ENCODE measurements at places on chromosomes 1 and 21. TPM values are rescaled to one million over a fixed set of nuclear protein-coding genes. Genes with fewer than 3 reads are reported as not detected.

GRCh38 chr1:69121723-69122122, 446.0 kb upstream of the LRRC7 start:
- DNase-seq = no peak

- DNase-seq = no peak
Measured at GRCh38 chr1:160018900-160019299, 12.9 kb downstream of the PIGM start.

DNA sequence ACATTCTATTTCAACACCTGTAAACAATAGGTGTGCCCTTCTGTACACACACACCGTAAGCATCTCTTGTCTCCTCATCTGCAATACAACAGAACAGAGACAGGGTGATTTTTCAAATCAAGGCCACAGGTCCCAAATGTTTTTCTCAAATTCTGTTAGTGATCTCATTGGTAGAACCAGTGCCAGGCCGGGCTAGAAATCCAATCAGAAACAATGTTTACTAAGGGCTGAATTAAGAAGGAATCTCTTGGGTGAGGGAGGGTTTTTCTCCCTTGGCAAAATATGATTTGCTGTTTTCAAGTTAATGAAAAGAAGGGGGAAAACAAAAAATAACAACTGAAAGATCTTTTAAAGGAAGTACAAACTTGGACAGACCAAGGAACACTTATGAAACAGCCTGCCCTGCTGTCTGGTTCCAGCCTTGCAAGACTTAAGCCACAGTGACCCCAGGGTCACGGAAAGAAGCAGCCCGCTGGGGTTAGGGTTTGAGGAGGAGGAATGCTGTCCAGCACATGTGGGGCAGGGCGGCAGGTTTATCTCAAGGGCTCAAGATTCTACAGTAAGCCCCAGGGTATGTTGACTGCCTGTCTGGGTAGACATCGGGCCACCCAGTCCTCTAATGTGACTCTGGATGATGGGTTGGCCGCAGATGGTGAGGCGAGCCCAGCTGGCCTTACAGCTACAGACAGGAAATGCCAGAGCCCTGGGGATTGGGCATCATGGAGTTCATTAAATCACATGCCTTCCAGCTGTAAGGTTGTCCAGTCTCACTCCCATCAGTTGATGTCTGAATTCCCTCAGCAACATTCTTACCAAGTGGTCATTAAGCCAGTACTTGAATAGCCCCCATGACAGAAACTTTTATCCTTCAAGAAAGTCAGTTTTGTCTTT, 73.3 kb upstream of the SLC44A3 start:
- DNase-seq = no peak

DNA sequence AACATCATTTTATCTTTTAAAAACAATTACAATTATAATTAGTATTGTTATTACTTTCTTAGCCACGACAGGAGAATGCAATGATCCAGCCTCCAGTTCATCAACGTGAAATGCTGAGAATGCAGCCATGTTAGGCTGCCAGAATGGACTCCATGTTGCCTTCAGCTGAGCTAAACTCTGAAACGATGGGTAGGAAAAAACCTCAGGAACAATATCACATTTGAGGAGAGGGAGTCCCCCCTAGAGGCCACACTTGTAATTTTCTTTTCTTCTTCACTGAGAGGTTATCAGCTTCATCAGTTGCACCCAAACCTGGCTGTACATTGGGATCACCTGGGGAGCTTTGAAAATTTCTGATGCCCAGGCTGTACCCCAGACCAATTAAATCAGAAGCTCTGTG, 34.6 kb upstream of the DNAH14 start:
- DNase-seq = no peak

DNA sequence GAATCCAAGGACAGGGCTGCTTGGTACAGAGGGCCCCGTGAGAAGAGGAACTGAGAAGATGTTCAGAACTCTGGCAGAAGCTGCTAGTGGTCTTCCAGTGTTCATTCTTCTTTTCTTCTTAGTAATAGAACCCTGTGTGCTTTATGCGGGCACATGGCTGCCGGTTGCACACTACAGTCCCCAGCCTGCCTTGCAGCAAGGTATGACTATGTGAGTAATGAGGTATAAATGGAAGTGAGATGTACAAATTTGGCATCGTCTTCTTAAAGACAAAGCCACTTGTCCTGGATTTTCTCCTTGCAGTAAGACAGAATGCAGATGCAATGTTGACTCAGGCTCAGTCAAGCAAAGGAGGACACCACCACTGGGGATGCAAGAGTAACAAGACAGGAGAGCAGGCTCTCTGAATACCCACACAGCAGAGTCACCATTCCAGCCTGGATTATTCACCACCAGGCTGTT, 15.0 kb upstream of the ATP1B1 start:
- no peak for DNase-seq

DNA sequence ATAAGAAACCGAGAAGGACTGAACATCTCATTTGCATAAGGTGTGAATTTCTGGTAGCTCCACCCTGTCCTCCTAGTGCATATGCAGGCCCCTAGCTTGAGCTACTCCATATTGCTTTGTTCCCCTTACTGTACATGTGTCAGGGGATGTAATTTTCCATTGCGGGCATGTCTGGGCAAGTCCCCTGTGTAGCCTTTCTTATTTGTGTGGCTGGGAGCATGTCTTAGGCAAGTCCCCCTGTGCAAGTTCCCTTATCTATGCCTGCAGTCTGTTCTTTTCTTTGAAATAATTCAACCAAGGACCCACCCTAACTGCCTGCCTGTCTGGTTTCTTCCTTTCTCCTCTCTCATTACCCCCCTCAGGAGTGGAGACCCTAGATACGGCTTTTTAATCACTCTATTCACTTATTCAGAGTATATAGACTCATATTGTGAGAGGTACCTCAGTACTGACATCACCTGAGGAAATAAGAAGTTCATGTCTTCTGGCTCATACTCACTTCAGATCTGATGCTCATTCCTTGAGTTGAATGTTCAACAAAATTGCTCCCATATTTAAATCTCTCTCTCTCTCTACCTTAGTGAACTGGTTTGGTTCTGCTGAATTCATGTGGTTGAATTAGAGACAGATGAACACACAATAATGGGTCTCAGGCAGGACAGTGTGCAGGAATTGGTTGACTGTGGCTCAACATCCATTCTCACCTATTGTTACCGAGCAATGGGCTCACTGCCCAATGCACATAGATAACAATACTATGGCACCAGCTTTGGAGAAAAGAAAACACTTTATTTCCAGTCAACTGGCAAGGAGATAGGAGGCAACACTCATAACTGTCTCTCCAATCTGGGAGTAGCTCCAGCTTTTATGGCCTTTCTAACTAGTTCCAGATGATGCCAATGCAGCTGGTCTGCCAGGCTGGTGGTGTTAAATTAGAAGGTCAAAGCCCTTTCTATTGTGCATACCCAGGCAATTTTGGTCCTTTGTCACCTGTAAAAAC, 27.9 kb upstream of the NPL start:
- no peak for DNase-seq

GRCh38 chr1:33173091-33173490, 8.8 kb downstream of the TRIM62 start:
- no peak for DNase-seq

DNA sequence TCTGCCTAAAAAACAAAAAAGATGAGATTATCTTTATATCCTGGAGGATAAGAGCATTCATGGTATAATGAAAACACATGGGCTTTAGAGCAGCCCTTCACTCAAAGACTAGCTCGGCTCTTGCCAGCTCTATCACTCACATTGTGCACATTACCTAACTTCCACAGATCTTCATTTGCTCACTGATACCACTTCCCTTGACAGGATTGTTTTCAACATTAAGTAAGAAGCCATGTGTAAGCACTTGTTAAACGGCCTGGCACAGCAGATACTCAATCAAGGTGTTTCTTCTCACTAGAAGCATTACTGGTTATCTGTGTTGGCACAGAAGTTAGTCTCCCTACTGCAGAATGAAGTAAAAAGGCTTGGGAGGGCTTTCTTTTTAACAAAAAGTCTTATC, 18.7 kb downstream of the LPGAT1 start:
- DNase-seq = no peak

SLC44A3 gene
- polyA plus RNA-seq = 48.9 TPM

- DNase-seq = no peak
Measured at GRCh38 chr1:78222225-78222959, 176.6 kb downstream of the GIPC2 start.

CYP4A11 gene
- polyA plus RNA-seq = not detected

RCAN3 gene
- polyA plus RNA-seq = 10.5 TPM

DNA sequence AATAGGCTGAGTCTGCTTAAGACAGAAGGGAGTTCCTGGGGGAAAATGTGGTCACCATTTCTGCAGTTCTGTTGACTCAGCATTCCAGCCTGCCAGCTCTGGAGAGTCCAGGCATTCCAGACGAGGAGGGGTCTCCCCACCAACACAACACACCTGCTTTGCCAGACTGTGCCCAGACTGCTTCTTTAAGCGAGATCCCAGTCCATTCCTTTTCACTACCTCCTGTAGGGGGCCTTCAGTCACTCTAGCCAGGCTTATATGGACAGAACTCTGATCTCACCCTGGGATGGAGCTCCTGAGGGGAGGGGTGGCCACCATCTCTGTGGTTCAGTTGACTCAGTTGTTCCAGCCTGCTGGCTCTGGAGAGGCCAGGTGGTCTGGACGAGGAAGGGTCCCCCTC, 48.5 kb downstream of the UBE2U start:
- DNase-seq = no peak

GRCh38 chr1:60942291-60942690, 140.1 kb upstream of the NFIA start:
- DNase-seq = no peak

KIAA0040 gene
- polyA plus RNA-seq = 17.9 TPM

- no peak for DNase-seq
Measured at GRCh38 chr1:65449214-65449823, 28.9 kb downstream of the LEPR start.

DNA sequence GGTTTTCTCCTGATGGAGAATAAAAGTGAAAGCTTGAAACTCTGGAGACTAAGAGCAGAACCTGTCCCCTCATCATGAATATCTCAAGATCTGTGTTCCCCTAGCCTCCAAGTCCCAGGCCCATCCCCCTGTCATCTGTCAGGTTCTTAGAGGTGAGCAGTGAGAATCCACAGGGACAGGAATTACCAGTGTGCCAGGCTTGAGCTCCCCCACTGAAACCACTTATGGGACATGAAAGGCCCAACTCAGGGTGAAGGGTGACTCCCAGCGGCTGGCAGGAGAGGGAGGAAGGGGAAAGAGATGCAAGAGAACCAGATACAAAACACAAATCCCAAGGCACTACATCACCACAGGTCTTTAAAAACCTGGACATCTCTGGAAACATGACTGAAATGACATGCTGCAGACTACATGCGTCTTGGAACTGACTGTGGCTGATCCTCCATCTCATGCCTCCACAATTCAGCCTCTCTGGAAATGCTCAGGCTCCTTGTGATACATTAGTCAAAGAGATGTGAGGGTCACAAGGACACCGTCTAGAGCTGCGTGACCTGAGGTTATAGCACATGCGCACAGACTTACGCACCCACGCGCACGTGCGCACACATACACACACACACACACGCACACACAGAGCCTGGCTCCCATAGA, 6.8 kb upstream of the LY9 start:
- no peak for DNase-seq

DNA sequence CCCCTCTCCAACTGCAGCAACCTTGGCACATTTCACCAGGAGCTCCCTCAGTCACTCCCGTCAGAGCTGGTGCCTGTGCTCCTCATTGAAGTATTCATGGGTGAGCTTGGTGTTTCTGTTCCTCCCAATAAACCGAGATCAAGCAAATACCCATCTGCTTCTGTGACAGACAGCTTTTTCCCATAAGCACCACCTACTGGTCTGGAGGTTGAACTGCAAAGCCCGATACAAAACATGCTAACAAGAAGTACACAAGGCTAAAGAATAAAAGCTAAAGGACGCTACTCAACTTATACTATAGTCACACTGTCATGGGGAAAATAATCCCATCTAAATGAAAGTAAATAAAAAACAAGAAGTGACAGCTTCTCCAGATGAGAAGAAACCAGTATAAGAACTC, 111.9 kb upstream of the C21orf91 start:
- no peak for DNase-seq

- DNase-seq = no peak
Measured at GRCh38 chr1:205298191-205298994, 23.2 kb downstream of the NUAK2 start.

- no peak for DNase-seq
Measured at GRCh38 chr21:35026153-35026500, 23.0 kb downstream of the RUNX1 start.

DNA sequence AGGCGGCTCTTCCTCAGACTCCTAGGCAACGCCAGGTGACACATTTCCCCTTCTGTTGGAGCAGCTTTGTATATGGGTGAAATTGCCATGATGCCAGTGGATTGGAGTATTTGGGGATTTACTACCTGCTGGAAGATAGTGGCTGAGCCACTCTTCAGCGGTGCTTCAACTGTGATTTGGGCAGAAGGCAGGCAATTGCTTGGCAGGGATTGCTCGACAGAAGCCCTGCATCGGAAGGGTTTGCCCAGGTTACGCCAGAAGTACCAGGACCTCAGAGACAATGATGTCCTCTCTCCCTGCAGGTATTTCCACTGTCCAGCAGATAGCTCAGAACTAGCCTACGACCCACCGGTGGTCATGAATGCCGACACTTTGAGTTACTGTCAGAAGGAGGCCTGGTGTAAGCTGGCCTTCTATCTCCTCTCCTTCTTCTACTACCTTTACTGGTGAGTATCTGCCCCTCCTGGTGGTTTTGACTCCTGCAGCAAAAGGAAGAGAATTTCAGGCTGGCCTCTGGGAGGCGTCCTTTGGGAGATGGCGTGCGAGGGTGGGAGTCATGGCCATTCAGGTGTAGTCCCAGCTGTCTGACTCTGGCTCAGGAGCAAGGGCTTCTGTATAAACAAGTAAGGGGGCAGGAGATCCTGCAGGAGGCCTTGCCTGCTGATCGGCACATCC, 118.3 kb downstream of the CNIH3 start:
- no peak for DNase-seq

DNA sequence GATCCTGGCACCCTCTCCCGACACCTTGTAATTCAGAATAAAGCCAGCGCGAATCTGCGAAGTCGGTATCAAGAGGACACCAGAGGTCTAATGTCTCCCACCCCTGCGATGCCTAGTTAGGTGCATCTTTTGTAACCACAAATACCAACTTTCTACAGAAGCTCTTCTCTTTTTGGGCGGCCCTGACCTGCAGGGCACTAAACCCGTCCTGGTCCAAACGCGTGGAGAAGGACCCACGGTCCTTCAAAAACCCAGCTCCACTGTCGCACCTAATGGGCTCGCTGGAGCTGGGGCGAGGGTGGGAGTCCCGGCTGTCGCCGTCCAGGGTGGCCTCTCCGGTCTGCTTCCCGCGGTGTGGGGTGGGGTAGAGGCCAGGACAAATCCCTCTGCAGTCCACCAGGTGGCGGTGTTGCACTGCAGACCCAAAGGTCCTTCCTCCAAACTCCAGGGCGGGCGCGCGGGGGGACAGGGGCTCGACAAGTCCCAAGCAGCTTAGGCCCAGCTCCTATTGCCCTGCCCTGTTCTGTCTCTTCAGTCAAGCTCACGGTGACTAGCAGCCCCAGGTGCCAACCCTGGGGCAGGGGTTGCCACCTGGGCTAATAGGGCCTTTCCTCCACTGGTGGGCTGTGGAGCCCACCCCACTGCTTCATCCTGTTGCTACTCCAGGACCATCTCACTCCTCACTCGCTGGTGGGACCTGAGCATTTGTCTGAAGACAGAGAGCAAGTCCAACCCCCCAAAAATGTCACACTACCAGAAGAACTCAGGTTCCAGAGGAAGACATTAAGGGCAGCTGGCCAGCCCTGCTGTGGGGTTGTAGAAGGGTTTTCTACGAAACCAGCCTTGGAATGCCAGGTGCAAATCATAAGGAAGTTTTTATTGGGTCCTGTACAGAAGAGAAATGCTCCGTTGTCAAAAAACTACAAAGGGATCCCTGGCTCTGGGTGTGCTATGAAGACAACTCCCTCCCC, 2.8 kb downstream of the HES3 start:
- peak; percentile 75 for DNase-seq

AGO3 gene
- polyA plus RNA-seq = 10.5 TPM

ALG14 gene
- 9.6 TPM for polyA plus RNA-seq
